ENCODE measurements at places on chromosomes 11 and 22. TPM values are rescaled to one million over a fixed set of nuclear protein-coding genes. Genes with fewer than 3 reads are reported as not detected.
A peak's percentile ranks its signal among the peaks of the same experiment; 100 is the strongest.

The CHST1 gene
- 1.7 TPM for total RNA-seq

The LMO2 gene
- total RNA-seq, result 58.5 TPM

The POLR2L gene
- total RNA-seq, result 168 TPM

The SPTBN2 gene
- 15.2 TPM for total RNA-seq

The TSKU gene
- 2.1 TPM for total RNA-seq

The MOB2 gene
- total RNA-seq, result 72.3 TPM

The NAALAD2 gene
- total RNA-seq, result 0.33 TPM

The TYMP gene
- total RNA-seq, result 246 TPM

The OR2AG2 gene
- not detected for total RNA-seq

The APOBEC3B gene
- 1.3 TPM for total RNA-seq

The ALKBH8 gene
- total RNA-seq, result 7.2 TPM

The TUB gene
- 4.6 TPM for total RNA-seq

The MRGPRX4 gene
- not detected for total RNA-seq

The RIN1 gene
- total RNA-seq, result 8.4 TPM

DNA sequence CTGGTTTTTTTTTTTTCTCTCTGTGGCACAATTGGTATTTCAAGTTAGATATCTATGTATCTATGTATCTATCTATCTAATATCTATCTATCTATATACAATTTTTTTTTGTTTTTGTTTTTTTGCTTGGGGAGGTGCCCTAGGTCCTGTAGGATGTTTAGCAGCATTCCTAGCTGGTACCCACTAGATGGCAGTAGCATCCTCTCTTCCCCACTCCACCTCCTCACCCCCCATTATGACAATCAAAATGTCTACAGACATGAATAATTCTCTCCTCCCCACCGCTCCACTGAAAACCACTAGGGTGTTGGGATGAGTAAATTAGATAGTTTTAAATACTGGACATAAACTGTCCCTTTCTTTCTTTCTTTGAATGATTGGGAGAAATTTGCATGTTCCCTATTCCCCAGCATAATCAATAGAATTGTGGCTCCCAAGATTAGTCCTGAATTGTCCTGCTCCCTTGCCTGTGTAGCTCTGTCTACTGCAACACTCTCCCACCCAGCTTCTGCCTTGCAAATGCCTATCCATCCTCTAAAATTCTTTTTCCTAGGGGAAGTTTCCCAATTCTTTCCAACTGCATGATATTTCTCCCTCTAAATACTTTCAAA, 1152.4 kb downstream of the LRRC4C start:
- no peaks in the 10 kb centered on the region for H3K4me1 ChIP-seq
- no peak overlapping the region for H3K27ac ChIP-seq
- DNase-seq, result no peak
- no peak overlapping the region for H3K4me3 ChIP-seq

DNA sequence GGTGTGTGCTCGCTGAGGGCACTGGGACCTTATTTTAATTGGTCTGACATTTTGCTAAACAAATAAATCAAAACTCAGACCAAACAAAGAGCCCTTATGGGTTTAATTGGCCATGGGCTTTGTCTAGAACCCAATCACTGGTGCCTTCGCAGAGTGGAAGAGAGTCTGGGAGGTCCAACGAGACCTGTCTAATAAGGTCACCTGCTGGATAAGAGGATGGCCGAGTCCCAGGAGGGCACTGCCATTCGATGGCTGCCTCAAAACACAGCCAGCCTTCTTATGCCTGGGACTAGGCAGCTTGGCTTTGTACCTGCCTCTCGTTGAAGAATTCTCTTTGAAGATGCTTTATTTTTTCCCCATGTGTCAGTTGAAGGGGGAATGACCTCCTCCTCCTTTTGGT, 171.1 kb downstream of the CEP164 start:
- no peaks in the 10 kb centered on the region for H3K27me3 ChIP-seq
- no peak overlapping the region for H3K27ac ChIP-seq
- H3K4me1 ChIP-seq, result no peaks in the 10 kb centered on the region
- no peaks in the 10 kb centered on the region for H3K36me3 ChIP-seq

DNA sequence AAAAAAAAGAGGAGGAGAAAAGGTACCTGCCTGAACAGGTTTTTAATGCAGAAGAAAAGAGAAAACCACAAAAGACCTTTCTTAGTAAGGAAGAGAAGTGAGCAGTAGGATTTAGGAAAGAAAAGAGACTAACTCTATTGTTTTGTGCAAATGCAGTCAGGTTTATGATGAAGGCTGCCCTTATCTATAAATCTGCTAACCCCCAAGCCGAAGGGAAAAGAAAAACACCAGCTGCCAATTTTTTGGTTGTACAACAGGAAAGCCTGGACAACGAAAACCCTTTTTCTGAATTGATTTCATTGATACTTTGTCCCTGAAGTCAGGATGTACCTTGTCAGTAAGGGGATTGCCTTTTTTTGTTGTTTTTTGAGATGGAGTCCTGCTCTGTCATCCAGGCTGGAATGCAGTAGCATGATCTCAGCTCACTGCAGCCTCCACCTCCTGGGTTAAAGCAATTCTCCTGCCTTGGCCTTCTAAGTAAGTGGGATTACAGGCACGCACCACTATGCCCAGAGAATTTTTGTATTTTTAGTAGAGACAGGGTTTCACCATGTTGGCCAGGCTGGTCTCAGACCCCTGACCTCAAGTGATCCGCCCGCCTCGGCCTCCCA, 21.2 kb downstream of the POLD4 start:
- DNase-seq, result no peak
- peaks cover 4% of the 10 kb centered on the region for H3K36me3 ChIP-seq
- no peak overlapping the region for H3K4me3 ChIP-seq
- no peaks in the 10 kb centered on the region for H3K27me3 ChIP-seq

DNA sequence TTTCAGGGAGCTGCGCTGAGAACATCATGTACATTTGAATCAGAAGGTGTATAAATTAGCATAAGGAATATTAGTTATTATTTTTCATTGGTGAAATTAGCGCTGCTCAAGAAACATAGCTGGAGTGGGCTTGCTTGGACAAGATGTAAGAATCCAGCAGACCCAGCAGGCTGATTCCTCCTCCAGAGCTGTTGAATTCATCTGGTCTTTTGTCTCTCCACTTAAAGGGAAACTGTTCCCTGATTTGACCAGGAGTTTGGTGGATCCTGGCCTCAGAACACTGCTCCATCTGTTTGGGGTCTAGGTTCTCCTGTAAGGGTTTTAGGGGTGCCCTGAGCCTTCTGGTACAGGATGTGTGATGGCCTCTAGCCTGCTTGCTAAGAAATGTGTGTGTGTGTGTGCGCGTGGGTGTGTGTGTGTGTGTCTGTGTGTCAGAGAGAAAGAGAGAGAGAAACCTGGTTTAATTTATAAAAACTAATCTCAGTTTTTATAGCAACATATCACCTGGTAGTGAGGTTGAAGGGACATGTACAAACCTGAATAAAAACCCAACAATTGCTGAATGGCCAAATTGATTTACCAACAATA, 8.3 kb upstream of the SORL1 start:
- H3K36me3 ChIP-seq, result no peaks in the 10 kb centered on the region
- H3K27me3 ChIP-seq, result no peaks in the 10 kb centered on the region
- no peak overlapping the region for H3K27ac ChIP-seq

GRCh38 chr22:50542416-50542927, 3.2 kb upstream of the KLHDC7B start:
- peaks cover 65% of the 10 kb centered on the region for H3K4me1 ChIP-seq
- DNase-seq, result no peak
- no peak overlapping the region for H3K4me3 ChIP-seq
- peak overlapping the region; percentile 94 for H3K27ac ChIP-seq

DNA sequence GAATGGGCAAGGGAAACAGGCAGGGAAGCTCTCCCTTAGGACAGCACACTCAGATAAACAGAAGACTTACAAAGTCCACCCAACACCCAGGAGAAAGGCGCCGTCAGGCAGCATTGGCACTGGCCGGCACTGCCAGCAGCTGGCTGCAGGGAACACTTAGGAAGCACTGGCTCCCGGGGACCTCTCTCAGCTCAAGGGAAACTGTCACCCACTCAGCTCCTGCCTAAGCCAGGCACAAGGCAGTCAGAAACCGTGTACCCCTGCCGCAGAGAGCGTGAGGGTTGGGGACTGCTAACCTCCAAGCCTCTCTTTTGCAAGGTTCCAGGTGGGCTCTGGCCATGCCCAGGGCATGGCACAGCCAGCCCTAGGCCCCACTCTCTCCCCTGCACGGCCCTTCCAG, 64.7 kb downstream of the DGCR2 start:
- no peak overlapping the region for H3K4me3 ChIP-seq
- no peak for DNase-seq
- no peaks in the 10 kb centered on the region for H3K4me1 ChIP-seq
- H3K36me3 ChIP-seq, result peaks cover 96% of the 10 kb centered on the region

- H3K36me3 ChIP-seq, result no peaks in the 10 kb centered on the region
- no peak for DNase-seq
- H3K4me1 ChIP-seq, result no peaks in the 10 kb centered on the region
Observed at GRCh38 chr11:100861212-100861611, 174.1 kb downstream of the ARHGAP42 start.

DNA sequence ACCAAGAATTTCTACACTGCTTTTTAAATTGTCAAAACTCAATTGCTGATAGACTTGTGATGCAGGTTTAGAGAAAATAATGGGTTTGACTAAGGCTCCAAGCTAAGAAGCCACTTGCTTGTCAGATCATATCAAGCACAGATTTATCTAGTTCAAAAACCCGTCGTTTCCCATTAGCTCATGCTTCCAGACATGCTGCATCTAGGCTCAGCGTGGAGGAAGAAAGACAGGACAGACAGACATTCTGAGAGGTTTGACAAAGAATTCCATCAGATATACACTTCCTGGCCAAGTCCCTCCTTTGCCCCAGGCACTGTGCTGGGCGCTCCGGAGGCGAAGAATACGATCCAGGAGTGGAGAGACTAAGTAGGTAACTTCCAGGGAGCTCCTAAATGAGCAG, 76.8 kb downstream of the KCNC1 start:
- no peaks in the 10 kb centered on the region for H3K27me3 ChIP-seq
- DNase-seq, result no peak
- H3K4me3 ChIP-seq, result no peak overlapping the region
- H3K27ac ChIP-seq, result no peak overlapping the region
- H3K36me3 ChIP-seq, result no peaks in the 10 kb centered on the region
- H3K4me1 ChIP-seq, result no peaks in the 10 kb centered on the region

DNA sequence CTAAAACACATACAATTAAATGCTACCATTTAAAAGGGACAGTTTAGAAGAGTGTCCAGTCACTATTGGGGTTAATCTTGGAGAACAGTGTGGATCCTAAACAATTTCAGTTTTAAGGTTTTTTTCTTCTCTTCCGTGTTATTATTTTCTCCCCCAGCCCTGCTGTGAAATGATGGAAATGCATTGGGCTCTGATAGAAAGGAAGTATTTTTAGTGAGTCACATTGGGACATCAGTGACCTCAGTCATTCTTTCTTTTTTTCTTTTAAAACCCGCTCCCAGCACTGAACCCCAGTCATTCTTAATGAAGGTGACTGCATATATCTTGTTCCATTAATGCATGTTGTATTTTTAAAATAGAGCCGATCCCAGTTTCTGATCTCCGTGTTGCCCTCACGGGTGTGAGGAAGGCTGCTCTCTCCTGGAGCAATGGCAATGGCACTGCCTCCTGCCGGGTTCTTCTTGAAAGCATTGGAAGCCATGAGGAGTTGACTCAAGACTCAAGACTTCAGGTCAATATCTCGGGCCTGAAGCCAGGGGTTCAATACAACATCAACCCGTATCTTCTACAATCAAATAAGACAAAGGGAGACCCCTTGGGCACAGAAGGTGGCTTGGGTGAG, 93.2 kb upstream of the OR4B1 start:
- peaks cover 32% of the 10 kb centered on the region for H3K36me3 ChIP-seq
- no peak overlapping the region for H3K27ac ChIP-seq
- H3K27me3 ChIP-seq, result no peaks in the 10 kb centered on the region
- H3K4me1 ChIP-seq, result no peaks in the 10 kb centered on the region
- DNase-seq, result no peak

GRCh38 chr22:46068593-46069491, 81.5 kb upstream of the PPARA start:
- peaks cover 53% of the 10 kb centered on the region for H3K4me1 ChIP-seq
- no peaks in the 10 kb centered on the region for H3K36me3 ChIP-seq
- no peak for DNase-seq
- H3K4me3 ChIP-seq, result peak overlapping the region; percentile 89
- H3K27me3 ChIP-seq, result no peaks in the 10 kb centered on the region

GRCh38 chr11:11291041-11292015, 61.7 kb downstream of the CSNK2A3 start:
- H3K27me3 ChIP-seq, result no peaks in the 10 kb centered on the region
- H3K4me1 ChIP-seq, result peaks cover 10% of the 10 kb centered on the region
- no peak for DNase-seq
- peaks cover 47% of the 10 kb centered on the region for H3K36me3 ChIP-seq
- H3K27ac ChIP-seq, result no peak overlapping the region

- H3K4me1 ChIP-seq, result no peaks in the 10 kb centered on the region
- H3K27me3 ChIP-seq, result no peaks in the 10 kb centered on the region
- H3K36me3 ChIP-seq, result no peaks in the 10 kb centered on the region
Observed at GRCh38 chr22:22068025-22068424, 85.4 kb upstream of the TOP3B start.

GRCh38 chr11:77191823-77192495, 63.9 kb downstream of the MYO7A start:
- no peak overlapping the region for H3K27ac ChIP-seq
- no peaks in the 10 kb centered on the region for H3K36me3 ChIP-seq
- H3K4me1 ChIP-seq, result peaks cover 5% of the 10 kb centered on the region
- DNase-seq, result peak; percentile 85
- no peaks in the 10 kb centered on the region for H3K27me3 ChIP-seq
- peak overlapping the region; percentile 5 for H3K4me3 ChIP-seq

- no peak overlapping the region for H3K4me3 ChIP-seq
- no peaks in the 10 kb centered on the region for H3K36me3 ChIP-seq
- no peak overlapping the region for H3K27ac ChIP-seq
- DNase-seq, result peak; percentile 54
- no peaks in the 10 kb centered on the region for H3K27me3 ChIP-seq
Observed at GRCh38 chr22:45917146-45917545, 59.8 kb downstream of the WNT7B start.

DNA sequence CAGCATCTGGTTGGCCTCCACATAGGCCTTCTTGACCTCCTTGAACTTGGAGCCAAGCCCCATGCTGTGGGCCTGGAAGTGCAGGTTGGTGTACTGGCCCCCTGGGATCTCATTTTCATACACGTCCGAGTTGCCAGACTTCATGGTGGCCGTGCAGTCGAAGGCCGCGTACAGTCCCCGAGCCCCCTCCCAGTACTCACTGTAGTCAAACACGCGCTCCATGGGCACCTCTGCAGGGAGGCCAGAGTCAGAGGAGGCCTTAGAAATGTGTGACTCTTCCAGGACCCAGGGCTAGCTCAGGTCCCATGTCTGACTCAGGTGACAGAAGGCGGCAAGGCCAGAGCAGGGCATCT, 6.7 kb upstream of the LRFN4 start:
- no peak overlapping the region for H3K4me3 ChIP-seq
- peaks cover under 1% of the 10 kb centered on the region for H3K4me1 ChIP-seq
- no peak for DNase-seq
- H3K36me3 ChIP-seq, result peaks cover 35% of the 10 kb centered on the region
